ENCODE measurements at places on chromosomes 2 and 18.
A peak's percentile ranks its signal among the peaks of the same experiment; 100 is the strongest.

- no peak for DNase-seq
Measured at GRCh38 chr18:32724071-32724749, 48.6 kb downstream of the KLHL14 start.

GRCh38 chr2:241982706-241983570, 113.4 kb downstream of the RTP5 start:
- DNase-seq: no peak

GRCh38 chr2:8307606-8308180, 374.2 kb upstream of the ID2 start:
- DNase-seq: no peak

GRCh38 chr2:98505311-98505808, 60.7 kb downstream of the INPP4A start:
- no peak for DNase-seq

DNA sequence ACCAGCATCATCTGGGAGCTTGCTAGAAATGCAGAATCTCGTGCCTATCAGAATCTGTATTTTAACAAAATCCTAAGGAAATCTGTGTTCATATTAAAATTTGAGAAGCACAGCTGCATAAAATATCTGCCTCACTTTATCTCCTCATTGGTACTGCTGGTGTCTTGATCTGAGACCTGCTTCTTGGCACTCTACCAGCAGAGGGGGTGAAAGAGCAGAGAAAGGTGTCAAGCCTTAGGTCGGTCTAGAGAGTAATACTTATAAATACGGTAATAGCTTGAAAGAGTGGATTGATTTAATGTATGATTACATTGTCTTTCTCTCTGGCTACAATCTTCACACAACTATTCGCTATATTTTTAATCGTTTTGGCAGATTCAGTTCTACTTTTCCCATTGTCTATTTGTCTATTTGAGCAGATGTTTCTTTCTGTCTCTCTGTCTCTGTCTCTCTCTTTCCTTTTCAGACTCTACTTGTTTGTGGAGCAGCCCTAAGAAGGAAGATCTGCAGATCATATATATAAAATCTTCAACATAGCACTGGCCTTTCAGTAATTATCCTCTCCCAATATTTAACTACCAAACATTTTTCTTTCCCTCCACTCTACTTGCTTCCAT, 1.7 kb upstream of the GCG start:
- DNase-seq: no peak

GRCh38 chr2:150557020-150557600, 69.6 kb upstream of the RND3 start:
- no peak for DNase-seq

GRCh38 chr2:137208431-137208891, 443.1 kb downstream of the THSD7B start:
- DNase-seq: no peak

DNA sequence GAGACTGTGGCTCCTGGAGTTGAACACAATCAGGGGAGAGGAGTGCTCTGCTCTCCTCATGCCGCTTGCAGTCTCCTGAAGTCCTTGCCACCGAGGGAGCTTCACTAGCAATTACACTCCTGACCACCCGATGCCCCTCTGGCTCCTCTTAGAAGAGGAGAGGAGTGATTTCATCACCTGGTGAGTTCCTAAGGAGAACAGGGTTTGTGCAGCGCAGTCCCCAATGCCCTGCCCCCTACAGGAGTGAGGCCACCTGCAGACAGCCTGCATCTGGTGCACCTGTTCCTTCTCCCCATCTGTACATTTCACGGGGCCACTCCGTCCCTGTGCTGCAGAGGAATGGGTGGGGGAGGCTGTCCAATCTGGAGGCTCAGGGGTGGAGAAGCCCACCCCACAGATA, 267.2 kb downstream of the HRH4 start:
- DNase-seq: peak; percentile 69

DNA sequence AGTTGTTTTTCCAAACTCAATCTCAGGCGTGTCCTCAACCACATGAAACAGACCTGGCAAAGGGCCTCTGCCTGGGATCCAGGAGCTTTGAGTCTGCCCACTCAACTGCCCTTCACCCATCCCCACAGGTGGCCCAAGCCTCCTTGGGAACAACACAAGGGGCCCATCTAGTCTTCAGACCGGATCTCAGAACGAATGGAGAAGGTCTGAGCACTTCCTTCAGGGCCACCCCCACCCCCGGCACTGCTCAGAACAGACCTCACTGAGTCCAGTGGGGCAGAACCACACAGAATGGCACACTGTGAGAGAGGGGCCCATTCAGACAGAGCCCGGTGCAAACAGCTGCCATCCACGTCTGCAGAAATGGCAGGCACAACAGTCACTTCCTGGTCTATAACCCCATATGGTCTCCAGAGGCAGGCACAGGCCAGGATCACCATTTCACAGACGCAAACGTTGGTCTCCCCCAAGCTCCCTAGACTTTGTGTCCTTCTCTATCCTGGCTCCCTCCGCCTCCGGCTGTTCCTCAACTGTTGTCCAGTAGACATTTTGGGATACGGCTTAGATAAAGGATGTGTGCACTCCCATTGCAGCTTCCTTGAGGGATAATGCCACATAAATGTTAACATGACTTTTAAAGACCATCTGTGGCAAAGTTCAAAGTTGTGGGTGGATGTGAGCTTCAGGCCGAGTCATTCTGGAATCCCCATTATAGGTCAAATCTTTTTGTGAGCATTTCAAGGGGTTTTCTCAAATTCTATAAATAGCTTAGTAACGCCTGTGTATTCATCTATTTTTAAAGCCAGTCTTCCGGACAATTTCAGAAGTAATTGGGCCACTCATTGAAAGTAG, 149.7 kb downstream of the SMAD7 start:
- DNase-seq: no peak

DNA sequence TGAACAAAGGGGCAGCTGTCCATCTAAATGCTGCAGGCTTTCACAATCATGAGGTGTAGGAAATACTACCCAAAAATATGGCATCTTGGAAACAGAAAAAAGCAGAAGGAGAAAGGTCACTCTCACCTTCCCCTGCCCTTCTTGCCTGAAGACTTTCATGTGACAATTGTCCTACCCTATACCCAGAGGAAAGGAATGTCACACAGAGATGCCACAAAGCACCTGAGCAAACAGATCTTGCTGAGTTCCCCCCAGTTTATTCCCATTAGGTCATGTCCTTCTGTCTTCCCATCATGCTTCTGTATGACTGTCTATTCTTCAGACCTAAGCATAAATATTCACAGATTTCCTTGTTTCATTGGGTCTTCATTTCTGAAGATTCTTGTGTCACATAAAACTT, 116.6 kb upstream of the MSH6 start:
- no peak for DNase-seq

GRCh38 chr2:26770986-26771586, 7.0 kb downstream of the SLC35F6 start:
- DNase-seq: no peak

- no peak for DNase-seq
Measured at GRCh38 chr18:25614168-25614567, 262.2 kb upstream of the ZNF521 start.

Measured in DMS79 (cell line).